Endothelial cell of umbilical vein (primary cell): ENCODE measurements at places on chromosomes 1 and 21. TPM values are rescaled to one million over a fixed set of nuclear protein-coding genes. Genes with fewer than 3 reads are reported as not detected.

DNA sequence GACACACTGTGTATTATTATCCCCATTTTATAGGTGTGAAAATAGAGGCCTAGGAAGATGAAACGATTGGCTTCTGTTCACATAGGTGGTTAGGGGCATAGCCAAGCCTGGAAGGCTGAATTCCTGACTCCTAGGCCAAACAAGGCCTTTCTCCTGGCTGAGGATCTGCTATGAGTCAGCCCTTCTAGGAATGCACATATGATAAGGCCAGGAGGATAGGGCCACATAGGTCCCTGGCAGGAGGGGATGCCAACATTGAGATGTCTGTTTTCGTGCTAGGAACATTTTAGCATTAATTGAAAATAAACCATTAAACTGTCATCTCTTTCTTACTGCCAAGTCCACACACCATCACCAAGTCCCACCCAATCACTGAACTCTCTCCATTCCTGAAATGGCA, 9.2 kb downstream of the CSMD2 start:
- DNase-seq: no peak

DNA sequence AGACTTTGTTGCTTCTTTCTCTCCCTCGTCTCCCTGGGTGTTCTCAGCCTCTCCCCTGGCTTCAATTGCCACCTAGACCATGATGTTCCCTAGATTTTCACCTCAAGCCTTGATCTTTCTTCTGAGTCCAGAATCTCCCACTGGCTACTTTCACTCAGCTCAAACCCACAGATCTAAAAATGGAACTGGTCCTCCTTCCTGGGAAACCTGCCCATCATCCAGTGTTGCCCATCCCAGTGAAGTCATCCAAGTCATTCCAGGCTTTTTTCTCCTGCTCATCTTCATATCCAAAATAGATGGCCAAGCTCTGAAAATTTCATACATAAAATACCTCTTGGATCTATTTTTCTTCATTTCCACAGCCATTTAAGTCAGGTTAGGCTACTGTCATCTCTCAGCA, 347.4 kb downstream of the KCNH1 start:
- no peak for DNase-seq

DNA sequence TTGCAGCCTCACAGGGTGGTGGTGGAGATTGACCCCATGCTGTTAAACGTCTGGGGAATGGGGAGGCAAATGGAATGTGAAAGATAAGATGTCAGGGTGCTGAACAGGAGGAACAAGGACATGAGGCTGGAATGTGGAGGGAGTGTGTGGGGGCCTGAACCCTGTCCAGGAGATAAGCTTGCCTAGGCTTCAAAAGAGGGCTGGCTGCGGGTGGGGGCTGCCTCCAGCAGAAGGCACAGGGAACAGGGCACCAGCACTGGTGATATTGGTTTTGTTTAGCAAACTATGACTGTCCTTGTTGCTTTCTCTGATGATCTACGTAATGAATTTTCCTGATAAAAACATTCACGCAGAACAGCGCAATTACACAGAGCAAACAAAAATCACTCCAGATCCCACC, 52.4 kb upstream of the LRP8 start:
- no peak for DNase-seq

DNA sequence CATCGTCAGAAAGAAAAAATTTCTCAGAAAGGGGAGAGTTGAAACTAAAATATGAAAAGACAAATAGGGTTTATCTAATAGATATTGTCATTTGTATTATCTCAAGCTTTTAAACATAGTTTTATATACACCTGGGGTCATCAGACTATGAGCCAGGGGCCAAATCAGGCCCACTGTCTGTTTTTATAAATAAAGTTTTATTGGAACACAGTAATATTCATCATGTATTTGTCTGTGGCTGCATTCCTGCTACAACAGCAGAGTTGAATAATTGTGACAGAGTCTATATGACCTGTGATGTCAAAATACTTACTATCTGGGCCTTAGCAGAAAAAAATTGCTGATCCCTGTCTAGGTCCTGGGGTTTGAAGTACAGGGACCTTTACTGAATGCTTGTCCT, 120.5 kb upstream of the RUNX1 start:
- no peak for DNase-seq

GRCh38 chr1:182051938-182052337, 9.6 kb downstream of the ZNF648 start:
- DNase-seq: no peak

DNA sequence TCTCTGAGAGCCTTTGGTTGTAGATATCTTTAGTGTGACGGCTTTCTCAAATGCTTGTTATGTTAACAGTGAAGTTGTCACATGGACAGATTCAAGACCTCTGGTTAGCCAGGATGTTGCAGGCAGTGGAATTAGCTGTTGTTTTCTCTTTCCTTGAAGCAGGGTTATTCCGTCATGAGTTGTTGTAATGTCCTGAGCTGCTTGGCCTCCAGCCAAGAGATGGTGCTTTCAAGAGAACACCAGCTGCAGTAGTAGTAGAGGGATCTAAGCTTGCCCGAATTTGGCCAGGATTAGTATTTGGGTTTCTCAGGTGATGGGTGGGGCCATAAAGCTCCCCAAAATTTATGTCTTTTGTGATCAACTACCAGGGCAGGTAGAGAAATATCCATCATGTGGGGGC, 13.4 kb downstream of the KCNE1 start:
- no peak for DNase-seq

GRCh38 chr1:248861616-248862015, 2.7 kb upstream of the ZNF692 start:
- no peak for DNase-seq

- no peak for DNase-seq
These were observed 564.5 kb upstream of the PTBP2 start for GRCh38 chr1:96157101-96157500.

P3H1 gene
- total RNA-seq: 136 and 146 TPM in 2 replicates

DNA sequence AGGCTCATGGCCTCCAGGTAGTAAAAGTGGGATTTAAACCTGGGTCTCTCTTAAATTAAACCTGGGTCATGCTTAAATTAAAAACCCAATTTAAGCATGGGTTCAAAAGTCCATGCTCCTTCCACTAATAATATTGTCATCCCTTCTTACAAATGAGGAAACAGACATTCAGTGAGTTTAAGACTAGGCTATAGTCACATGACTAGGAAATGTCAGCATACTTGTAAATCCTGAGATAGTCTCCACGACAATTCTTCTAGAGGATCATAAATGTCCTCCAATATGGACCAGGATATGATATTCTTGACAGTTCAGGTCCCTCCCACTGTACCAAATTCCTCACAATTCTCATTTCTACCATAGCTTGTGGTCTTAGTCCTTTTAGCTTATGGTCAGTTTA, 10.5 kb upstream of the IGFN1 start:
- no peak for DNase-seq

- DNase-seq: no peak
These were observed 149.2 kb upstream of the SYT6 start for GRCh38 chr1:114302821-114303220.

- DNase-seq: no peak
These were observed 138.4 kb downstream of the RHOU start for GRCh38 chr1:228873709-228874108.

DNA sequence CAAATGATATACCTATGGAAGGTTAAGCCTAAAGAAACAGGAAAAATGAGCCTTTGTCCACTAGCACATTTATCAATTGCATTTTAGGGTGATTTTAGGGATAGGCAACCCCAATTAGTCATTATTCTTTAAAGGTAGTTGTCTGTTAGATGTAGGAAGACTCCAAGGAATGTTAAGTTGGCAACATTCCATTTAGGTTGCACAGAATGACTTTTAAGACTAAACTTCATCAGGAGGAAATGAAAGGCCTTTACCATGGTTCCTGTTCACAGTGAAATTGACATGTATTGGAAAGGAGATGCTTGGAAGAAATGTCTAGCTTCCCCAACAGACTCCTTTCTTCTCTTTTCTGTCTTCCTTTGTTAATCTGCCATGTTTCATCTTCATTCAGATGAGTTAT, 1.6 kb upstream of the APOBEC4 start:
- DNase-seq: no peak

UBL4B gene
- total RNA-seq: not detected in 2 replicates

DNA sequence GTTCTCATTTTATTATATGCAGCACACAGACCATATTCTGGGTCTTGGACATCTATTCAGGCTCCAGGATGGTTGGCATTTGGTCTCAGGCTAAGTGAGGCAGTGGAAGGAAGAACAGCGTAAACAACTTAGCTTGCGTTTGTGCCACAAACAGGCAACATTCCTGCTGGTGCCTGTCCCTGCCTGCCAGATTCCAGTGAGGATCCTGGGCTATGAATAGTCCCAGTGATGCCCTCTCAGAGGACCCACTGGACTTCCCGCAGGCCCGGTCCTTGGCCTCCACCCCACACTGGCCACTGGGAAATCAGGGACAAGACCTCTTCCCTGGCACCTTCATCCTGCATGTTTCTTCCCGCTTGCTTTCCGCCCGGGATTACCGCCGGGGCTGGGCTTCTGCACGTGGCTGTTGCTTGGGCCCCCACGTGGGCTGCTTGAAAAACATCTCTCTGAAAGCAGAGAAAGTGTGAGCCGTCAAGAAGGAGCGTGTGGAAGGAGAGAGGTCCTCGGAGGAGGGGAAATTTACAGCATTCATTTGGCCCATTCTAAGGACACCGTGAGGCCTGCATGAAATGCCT, 145.1 kb upstream of the WNT4 start:
- no peak for DNase-seq

GRCh38 chr1:162070094-162070748, 730 bp downstream of the NOS1AP start:
- DNase-seq: no peak

DNA sequence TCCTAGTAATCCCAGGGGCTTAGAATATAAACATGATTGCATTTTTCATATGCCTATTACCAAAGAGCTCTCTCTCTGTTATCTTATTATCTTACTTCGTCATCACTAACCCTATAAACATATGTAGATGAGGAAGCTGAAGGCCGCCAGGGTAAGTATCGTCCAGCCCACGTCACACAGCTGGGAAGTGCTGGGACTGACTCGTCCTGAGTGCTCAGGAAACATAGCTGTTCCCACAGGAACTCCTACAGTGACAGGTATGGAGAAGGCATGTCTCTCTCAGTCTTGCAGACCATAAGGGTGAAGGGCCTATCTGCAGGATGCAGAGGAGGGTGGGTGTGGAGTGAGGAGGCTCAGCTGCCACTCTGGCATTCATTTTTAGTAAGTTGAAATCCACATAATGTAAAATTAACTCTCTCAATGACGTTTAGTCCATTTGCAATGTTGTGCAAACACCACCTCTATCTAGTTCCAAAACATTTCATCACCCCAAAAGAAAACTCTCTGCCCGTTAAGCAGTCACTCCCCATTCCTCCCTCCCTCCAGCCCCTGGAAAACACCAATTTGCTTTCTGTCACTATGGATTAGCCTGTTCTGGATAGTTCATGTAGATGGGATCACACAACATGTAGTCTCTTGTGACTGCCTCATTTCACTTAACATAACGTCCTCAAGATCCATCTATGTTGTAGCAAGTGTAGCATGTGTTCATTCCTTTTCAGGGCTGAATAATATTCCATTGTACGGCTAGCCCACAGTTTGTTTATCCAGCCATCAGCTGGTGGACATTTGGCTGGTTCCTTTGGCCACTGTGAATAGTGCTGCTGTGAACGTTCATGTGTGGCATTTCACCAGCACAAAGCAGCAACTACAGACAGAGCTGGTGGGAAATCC, 68.3 kb downstream of the TCP10L start:
- DNase-seq: peak; percentile 94

- no peak for DNase-seq
These were observed 4.7 kb upstream of the G0S2 start for GRCh38 chr1:209670441-209671082.

BACH1 gene
- total RNA-seq: 28.8 and 30.3 TPM in 2 replicates

COL9A2 gene
- 0.64 and 1.3 TPM in 2 replicates for total RNA-seq

GRCh38 chr1:162566870-162567269, 5.3 kb downstream of the UAP1 start:
- DNase-seq: no peak

MTR gene
- 41.8 and 45.2 TPM in 2 replicates for total RNA-seq

LRRC8B gene
- total RNA-seq: 15.2 and 15.9 TPM in 2 replicates

SYCP1 gene
- total RNA-seq: not detected in 2 replicates

- no peak for DNase-seq
These were observed 14.5 kb upstream of the SERTAD4 start for GRCh38 chr1:210218047-210218446.
